ENCODE measurements at places on chromosomes 6 and 20.

- DNase-seq: no peak
Observed at GRCh38 chr6:28947831-28948270, 24.1 kb upstream of the TRIM27 start.

- no peak for DNase-seq
Observed at GRCh38 chr6:40176152-40176551, 241.9 kb upstream of the MOCS1 start.

DNA sequence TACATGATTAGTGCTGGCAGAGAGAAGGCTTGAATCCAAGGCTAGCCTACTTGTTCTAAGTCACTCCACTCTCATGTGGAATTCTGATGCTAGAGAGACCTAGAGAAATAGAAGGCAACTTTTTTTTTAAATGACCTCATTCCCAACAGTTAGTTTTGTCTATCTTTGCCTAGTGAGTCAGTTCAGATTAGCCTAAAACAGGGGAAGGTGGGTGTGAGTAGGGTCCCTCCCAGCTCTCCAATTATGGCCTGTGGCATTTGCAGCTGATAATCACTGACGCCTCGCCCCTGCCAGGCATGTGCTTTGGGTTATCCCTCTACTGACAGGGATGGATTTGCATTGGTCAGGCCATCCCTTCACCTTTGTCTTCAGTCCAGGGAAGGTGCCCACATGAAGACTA is 13.6 kb downstream of the TXLNB start:
- no peak for DNase-seq

DNA sequence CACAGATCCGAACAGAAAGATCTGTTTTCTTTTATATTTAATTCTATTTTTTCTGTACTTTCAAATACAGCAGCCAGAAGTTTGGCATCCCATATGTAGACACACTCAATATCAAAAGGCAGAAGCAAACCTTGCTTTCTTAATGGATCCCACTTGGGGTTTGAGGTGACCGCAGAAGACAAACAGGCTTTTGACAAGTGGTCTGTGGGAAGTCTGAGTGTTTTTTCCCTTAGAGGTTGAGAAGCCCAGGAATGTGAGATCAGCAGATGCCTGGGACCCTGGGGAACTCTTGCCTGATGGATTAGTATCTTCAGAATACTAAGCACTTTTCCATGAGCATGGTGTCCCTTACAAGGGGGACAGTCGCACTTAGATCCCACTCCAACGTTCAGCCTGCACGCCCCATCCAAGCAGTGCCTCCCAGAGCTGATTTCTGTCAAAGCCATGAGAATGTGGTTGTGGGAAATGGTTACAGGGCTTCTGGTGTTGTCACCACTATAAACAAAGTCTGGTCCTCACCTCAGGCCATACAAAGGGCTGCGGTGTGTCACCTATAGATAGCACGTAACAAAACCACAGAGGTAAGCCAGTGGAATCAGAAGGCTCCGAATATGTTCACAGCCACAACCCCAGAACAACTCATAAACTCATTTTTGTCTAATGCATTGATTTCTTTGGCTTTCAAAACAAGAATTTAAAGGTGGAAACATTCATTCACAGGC is 12.7 kb downstream of the IL17F start:
- no peak for DNase-seq

GRCh38 chr6:110239526-110240274 is 59.5 kb downstream of the CDC40 start:
- DNase-seq: no peak

- no peak for DNase-seq
Observed at GRCh38 chr6:107567643-107568042, 77.7 kb downstream of the SOBP start.

DNA sequence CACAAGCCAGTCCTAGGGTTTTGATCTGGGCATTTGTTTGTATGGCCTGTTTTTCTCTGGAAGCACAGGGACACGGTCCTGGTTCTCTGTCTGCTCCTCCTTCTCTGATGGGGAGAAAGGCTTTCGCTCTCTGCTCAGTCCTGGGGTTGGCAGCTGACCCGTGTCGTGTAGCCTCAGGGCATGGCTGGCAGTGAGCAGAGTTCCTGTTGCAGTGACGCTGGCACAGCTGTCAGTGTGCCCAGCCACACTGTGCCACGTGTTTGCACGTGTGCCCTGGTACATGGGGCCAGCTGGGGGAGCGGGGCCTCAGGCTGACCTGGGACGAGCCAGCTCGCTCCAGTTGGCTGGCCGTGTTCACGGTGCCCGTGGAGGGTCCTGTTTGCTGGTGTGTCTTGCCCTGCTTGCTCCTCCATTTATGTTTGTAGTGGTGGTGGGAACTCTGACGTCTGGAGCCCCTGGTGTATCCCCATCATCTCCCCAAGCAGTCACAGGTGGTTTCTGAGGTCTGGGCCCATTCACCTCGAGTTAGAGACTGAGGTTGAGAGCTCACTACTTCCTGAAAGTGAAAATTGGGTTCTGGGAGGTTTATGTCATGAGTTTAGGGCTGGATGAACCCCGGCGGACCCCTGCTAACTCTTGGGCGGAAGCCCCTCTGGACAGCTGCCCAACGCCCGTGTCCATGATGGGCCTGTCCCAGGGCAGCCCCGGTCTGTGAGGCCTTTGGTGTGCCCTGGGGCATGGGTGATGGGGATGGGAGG is 10.2 kb upstream of the DNAJC5 start:
- DNase-seq: no peak

DNA sequence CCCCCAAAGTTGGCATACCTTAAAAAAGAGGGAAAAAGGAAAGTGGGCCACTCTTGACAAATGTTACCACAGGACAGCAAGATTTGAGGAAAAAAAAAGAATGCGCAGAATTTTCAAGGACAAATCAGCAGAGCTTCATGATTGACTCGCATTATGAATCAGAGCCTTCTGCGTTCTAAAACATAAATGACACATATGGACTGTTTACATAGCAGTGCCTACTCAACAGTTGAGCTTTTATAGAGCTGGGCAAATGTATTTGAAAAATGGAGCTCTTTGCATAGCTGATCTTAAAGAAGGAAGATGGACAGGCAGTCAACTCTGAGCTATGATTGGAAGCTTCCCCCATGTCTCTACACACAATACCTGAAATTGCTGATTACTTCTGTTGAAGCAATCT is 213.2 kb upstream of the NT5E start:
- DNase-seq: no peak

- no peak for DNase-seq
Observed at GRCh38 chr6:52994031-52994838, 849 bp downstream of the GSTA4 start.

DNA sequence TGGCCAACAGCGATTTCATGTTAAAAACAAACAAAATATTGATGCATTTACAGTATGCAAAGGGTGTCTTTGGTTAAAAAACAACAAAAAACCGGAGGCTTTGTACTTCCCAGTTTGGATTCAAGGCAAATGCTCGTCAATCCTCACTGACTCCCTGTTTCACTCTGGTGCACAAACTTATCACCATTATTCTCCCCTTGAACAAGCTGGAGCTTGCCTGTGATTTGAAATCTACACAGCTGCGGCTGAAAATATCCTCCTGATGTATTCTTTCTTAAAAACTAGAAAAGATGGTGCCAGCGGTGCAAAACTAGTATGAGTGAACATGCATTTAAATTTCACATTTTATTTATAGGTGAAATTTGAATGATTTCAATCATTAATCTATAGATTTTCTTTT is 3.3 kb downstream of the PERP start:
- DNase-seq: no peak

DNA sequence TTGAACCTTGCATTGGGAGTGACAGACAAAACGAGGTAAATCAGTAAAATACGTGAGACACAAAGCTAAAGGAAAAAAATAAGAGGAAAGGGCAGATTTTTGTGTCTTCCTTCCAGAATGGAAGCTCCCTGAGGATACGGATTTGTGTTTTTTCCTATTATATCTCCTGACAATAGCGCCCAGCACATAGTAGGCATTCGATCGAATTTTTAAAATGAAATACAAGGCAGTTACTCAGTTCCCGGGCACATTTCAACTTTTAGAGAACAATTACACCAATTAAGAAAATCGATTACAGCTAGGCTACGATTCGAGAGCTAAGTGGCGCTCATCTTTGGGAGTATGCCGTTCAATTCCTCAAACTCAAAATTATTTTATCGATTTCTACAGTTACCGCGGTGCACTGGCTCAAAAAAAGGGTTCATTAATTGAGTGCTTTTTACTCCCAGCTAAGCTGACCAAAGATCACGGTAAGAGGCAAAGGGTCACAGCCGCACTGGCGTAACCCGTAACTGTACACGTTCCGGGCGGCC is 443 bp downstream of the RMND1 start:
- DNase-seq: no peak

DNA sequence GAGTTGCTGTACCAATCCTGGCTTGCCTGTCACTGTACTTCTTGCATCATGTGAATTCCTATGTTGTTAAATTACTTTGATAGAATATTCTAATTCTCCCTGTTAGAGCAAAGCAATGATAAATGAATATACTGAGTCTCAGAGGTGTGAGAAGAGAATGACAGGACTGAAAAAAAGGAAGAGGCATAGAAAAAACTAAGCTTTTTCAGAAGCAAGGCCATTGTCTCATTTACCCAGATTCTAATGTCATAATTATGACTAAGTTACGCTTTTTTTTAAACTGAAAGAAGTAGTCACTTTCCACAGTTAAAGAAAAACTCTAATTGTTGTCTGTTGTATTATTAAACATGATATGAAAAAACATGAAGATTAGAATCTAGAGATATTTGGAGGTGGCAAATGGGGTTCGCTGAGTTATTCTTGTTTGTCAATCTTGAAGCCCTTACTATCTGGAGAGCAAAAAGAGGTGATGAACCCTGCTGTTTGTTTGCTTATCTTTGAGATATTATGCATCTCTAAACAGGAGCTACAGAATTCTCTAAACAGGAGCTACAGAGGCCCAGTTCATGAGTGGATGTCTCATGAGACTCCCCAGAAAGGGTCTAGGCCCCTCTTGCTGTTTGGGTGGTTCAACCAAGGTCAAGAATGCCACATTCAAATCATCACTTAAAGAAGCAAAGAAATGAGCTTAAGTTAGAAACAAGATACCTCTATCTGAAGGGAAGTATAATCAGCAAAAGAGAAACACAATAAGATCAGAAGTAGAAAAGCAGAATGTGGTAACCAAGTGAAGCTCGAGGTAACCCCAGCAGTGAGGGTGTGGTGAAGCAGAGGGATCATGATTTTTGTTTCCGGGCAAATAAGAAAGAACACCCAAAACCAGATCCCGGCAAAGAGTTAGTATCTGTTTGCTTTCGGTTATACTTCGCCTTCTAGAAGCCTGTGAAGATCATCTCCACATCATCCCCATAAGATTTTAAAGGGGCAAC is 33.3 kb upstream of the THEMIS start:
- no peak for DNase-seq
